ENCODE measurements at places on chromosomes 6 and 20.
A peak's percentile ranks its signal among the peaks of the same experiment; 100 is the strongest.

GRCh38 chr20:42406826-42407225 is 782.9 kb downstream of the PTPRT start:
- DNase-seq = no peak

DNA sequence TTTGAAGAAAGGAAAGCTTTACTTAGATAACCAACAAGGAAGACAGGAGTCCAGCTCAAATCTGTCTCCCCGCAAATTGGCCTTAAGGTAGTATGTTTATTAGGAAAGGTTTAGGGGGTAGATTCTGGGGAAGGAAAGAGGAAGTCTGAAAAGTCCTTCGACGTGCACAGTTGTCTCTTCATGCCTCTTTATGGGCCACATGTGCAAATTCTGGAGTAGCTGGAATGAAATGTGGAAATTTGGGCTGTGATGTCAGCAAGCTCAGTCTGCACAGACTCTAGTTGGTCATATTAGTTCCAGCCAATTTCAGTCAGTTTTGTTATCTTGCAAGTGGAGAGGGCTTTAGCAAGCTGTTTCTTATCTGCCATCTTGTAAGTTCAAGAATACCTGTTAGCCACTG is 50.1 kb downstream of the NUP153 start:
- no peak for DNase-seq

DNA sequence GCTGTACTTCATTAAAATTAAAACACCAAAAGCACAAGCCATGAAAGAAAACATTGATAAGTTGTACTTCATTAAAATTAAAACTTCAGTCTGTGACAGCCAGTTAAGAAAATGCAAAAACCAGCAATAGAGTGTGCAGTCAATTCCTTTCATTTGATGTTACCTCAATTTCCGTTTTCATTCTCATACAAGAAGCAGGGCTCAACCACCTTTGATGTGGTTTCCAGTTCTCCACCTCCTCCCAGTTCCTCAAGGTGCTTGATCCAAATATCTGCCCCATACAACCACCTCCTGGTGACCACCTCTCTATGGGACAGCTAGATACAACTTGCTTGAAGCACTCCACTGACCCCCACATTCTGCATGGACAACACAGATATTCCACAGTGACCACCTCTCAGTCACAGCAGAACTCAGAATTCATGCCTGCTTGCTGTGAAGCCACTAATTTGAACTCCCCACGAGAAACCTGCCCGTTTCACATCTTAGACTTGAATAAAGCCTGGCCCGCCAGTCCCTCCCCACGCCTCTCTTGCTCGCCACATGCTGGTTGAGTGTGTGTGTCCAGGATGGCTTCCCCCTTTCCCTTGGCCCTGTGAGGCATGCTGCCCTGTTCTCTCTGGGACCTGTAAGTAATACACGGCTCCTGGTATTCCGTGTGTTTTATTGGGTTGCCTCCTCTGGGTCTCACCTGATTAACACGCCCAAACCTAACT is 66.1 kb downstream of the FAM50B start:
- no peak for DNase-seq

DNA sequence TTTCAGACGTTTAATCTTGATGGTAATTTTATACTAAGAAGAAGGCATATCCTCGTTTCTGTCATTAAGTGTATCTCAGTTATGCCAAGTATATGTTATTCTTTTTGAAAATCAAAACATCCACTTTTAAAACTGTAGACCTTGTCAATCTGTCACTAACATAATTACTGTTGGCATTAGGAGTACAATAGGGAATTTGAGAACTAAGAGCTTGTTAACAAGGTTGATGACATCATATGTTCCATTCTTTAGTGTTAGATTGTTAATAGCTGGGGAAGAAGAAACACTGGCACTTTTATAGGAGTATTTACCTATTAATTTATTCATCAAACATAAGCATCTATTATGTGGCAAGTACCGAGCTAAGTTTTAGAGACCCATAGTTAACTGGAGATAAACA is 76.2 kb downstream of the MAP3K4 start:
- no peak for DNase-seq

GRCh38 chr20:63443606-63444395 is 28.7 kb downstream of the KCNQ2 start:
- DNase-seq = no peak

DNA sequence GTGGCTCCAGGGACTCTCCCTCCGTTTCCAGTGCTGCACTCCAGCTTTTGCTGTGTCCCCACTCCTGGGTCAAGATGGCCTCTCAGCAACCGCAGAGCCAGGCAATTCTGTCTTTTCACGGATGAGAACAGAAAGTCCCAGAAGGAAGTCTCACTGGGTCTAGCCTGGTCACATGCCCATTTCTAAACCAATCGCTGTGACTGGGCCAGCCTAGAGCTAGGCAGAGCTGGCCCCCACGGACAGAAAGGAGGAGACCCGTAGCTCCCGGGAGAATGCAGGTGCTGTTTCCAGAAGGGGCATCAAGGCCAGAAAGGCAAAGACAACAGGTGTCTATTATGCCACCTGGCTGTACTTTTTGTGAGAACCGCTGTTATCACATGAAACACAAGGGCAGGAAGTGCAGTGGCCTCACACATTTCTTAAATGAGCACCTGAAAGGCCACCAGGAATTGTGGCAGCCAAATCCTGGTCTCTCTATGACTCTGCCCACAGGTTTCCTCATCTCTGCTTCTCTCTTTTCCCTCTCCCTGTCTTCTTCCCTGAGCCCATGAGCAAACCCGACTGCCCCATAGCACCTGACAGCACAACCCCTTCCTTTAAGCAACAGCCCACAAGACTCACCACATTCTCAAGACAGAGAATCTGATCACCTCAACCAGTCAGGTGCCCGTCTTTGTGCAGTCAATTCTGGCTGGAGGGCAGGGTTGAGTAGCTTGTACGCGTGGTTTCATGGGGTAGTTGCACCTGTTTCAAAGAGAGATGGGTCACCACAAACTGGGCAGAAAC is 37.1 kb upstream of the B4GALT5 start:
- DNase-seq = no peak

- DNase-seq = peak; percentile 59
These were observed 946 bp downstream of the BEND3 start for GRCh38 chr6:107114213-107114925.

DNA sequence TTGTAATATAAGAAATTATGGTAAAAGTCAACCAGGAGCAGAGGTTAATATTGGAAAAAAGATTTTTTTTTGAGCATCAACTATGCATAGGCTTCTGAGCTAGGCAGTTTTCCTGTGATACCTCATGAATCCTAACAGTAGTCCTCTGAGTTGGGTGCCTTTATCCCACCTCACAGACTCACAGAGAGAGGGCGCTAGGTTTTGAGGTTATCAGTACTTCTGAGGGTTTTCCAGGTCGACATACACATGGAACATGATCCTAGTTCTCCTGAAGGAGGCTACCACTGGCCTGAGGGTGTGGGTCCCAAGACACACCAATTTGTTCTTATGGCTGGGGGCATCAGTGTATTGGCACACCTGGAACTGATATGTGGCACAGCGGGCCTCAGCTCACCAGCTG is 358.8 kb upstream of the JAG1 start:
- DNase-seq = no peak

GRCh38 chr6:967701-968100 is 274.8 kb upstream of the EXOC2 start:
- DNase-seq = no peak

DNA sequence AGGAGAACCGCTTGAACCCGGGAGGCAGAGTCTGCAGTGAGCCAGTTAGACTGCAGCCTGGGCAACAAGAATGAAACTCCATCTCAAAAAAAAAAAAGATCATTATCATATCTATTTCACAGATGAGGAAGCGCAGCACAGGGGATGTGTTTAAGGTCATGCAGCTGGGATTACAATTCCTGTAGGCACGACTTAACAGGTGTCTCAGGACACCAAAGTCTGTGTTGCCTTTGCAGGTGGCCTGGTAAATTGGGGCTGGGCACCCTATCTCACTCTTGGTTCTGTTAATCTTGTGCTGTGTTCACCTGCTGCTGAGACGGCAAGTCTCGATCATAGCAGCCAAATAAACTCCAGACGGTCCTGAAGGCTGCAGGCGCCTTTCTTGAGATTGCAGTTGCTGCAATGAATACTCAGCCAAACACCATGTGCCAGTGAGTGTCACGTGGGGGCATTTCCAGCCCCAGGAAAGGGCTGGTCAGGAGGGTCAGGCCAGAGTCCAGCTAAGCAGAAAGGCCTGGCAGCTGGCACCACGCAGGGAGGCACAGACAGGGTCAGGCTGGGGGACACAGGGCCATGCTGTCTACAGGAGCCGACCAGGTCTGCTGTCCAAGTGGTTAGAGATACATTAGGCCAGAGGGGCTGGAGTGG is 55.8 kb downstream of the FGD2 start:
- no peak for DNase-seq

DNA sequence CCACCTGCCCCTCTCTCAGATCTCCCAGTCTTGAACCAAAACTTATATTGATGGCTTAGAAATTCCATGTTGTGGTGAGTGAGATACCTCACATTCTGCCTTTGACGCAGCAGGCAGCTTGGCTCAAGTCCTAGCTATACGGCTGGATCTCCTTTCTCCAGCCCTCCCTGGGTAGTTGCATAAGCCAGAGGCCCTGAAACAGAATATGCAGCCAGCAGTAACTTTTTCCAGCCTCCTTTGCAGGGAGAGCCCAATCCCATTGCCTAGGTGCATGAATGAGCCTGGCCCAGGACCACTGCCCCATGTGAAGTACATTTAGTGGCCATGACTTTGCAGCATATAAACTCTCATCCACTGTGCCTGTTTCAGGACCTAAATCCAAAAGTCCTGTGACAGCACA is 202.2 kb upstream of the CDYL start:
- DNase-seq = no peak

GRCh38 chr6:151675746-151676459 is 131.6 kb upstream of the ESR1 start:
- DNase-seq = no peak

DNA sequence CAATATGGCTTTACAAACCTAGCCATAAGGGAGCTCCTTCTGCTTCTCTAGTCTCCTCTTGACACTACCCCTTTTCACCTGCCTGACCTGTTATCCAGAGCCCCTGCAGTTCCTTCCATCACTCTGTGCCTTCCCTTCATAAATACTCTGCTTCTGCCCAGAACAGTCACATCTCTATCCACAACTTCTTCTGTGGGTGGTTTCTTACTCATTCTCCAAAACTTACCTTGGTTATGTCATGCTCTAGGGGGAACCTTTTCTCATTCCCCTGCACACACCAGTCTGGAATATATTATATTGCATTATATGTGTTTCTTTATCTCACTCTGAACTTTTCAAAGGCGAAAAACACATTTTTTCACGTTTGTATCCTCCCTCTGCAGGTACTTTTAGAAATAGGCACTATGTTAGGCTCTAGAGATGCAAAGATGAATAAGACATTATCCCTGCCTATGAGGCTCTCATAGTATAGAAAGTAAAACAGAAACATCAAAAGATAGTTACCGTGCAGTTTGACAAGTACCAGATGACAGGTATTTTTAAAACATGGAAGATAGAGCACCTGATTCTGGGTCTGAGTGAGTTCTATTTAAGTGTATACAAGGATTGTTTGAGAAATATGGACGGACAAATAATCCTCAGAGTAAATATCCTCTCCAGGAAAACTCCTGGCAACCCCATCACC is 51.5 kb downstream of the AIG1 start:
- no peak for DNase-seq

Data from RCC 7860 (cell line).